ENCODE measurements at places on chromosomes 5 and 9.

- no peak for DNase-seq
Observed at GRCh38 chr9:99833735-99834134, 12.1 kb downstream of the NR4A3 start.

- DNase-seq: no peak
Observed at GRCh38 chr5:2582507-2582906, 169.0 kb downstream of the IRX2 start.

- DNase-seq: no peak
Observed at GRCh38 chr5:135391116-135391868, 7.7 kb downstream of the MACROH2A1 start.

DNA sequence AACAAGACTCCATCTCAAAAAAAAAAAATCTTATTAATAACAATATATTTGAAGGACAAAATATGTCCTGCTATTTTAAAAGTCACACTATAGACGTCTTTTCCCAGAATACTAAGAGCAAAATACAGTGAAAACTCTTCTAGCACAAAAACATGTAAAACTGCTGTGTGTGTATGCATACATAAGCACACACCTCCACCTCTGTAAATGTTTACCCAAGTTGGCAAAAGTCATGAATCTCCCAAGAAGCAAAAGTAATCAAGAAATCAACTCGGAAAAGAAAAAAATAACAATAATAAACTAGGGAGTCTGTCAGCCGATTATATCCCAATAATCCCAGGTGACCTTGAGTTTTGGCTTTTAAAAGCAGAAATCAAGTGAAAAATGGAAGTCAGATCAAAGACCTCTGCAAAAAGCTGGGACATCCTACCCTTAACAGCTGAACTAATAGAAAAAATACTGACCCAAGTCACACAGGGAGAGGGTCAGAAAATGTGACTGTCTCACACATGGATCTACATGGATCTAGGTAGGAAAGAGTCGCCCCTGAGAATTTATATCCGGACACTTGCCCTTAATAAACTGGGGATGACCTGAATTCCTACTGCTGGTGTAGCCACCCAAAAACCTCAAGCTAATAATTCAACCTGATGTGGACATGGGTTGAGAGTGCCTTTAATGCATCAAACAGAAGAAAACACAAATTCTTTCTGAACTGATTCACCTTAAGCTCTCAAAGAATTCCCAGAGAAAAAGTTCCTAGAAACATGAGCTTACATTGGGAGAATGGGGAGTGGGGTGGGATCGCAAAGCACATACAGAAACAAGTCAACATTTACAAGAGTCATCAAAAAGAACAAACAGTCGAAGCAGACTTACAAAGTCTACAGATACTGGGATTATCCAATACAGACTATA lies 29.9 kb downstream of the LPAR1 start:
- DNase-seq: no peak

GRCh38 chr9:109912082-109912582 lies 132.1 kb downstream of the PALM2AKAP2 start:
- no peak for DNase-seq

GRCh38 chr5:14222206-14222605 lies 79.1 kb downstream of the TRIO start:
- no peak for DNase-seq

DNA sequence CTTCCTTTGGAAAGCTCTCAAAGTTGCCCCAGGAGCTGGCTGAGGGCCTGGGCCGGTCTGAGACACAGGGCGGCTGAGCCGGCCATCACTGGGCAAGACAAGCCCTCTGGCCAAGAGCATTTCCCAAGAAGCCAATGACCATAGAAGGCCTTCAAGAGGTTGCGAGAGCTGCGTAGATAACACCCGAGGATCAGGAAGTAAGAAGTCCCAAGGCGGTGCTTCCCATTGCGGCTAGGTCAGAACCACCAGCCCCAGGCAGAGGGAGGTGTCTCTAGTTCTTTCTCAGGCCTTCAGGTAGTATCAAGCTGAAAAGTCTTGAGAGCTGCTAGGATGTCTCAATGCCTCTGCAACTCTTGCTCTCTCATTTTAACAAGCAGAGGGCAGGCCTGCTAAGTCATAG lies 54.0 kb upstream of the C5orf58 start:
- DNase-seq: no peak

DNA sequence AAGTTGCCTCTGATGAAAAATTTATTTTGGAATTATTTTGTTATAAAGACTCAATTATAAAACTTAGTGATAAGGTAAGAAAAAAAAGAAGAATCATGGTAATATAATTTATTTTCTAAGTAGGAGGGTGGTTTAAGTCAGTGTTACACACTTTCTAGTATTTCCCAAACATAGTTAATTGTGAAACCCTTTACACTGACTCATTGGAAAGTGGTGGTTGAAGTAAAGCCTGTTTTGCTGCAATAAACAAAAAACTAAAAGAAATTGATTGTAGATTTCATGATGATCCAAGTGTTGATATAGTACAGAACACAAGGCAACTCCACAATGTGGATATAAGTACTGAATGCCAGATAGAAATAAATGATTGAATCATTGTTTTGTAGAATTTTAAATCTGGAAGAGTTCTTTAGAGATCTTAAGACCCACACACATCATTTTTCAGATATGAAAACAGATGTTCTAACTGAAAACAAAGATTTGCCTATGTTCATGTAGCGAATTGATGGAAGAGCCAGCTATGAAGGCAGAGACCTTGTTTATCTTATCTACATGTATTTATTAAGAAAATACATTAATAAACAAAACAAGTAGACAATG lies 539.8 kb downstream of the PRELID2 start:
- no peak for DNase-seq

- DNase-seq: no peak
Observed at GRCh38 chr5:96247097-96247701, 185.8 kb downstream of the PCSK1 start.

All from hypothalamus (tissue), 51 donors.